ENCODE measurements at places on chromosomes 5 and 9. TPM values are rescaled to one million over a fixed set of nuclear protein-coding genes. Genes with fewer than 3 reads are reported as not detected.
A peak's percentile ranks its signal among the peaks of the same experiment; 100 is the strongest.

DNA sequence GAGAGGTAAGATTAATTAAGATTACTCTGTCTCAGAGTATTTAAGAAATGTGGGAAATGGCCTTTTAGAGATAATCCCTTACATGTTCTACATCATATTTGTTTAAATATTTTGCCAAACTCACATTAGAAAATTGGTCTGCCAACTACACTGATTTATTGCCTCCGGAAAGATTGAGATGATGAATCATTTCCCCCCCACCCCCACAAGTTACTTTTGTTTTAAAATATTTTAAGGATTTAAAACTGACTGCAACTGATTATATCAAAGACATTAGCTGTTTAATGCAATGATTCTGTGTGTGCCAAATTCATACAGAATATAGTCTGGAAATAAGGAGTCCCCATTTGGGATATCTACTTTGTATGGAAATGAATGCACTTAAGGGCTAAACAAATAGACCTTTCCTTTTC, 674.4 kb downstream of the PRR16 start:
- no peak for DNase-seq

DNA sequence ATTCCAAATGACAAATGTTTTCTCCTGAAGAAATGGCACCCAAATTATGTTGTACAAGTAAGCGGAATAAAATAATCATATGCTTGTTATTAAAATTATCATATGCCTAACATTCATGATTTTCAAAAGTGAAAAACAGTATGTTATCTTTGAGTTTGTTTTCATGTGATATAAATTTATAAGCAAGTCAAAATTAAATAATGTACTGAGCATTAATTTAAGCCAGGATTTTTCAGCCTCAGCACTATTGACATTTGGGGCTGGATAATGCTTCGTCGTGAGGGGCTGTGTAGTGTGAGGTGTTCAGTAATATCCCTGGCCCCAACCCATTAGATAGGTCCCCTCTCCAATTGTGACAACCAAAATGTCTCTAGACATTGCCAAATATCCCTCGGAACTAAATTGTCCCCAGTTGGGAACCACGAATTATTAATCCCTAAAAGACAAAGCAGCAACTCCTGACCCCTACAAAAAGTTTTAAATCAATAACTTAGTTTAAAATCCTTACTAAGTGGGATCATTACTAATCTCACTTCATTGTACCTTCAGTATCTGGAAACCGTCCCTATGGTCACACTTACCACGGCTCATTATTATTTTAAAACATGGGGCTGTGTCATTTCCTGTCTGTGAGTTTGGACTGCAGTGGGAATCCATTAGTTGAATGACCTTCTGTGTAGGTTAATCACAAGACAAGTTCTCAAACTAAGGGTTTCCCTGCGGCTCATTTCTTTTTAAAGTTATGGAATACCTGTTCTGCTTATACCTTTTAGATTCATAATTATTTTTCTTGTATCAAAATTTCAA, 1.3 kb upstream of the NNT start:
- DNase-seq: no peak

DNA sequence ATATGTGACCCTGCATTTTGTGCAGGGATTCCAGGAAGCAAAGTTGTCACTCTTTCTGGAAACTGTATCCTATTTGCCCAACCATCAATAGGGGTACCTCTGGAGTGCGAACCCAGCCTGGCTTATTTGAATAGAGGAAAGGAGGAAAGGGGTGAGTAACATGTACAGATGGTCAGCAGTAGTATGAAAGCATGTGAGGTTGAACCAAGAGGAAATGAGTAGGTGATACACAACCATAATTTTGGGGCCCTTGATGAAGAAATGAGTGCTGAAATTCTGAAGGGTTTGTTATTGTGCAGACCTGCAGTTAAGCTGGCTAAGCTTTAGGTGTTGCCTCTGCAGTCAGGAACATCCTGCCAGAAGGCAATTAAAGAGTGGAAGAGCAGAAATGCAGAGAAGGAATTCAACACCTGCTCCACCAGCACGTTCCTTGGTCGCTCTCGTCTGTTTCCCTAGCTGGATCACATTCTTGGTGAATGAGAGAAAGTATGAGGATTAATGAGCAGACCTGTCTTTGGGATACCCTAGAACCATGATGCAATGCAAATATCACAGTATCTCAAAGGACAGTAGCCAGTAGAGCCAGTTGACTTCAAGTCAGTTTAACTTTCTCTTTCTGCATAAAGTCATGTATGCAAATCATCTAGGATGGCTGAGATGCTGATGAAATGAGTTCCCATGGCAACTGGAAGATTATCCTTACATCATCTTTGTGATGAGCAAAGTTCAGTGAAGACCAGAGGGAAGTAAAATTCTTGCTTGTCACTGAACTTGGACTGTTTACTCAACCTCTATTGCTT, 13.2 kb upstream of the IL12B start:
- DNase-seq: no peak

Gene FIBCD1
- polyA plus RNA-seq: 2.2 TPM

Gene SLC6A19
- not detected for polyA plus RNA-seq

DNA sequence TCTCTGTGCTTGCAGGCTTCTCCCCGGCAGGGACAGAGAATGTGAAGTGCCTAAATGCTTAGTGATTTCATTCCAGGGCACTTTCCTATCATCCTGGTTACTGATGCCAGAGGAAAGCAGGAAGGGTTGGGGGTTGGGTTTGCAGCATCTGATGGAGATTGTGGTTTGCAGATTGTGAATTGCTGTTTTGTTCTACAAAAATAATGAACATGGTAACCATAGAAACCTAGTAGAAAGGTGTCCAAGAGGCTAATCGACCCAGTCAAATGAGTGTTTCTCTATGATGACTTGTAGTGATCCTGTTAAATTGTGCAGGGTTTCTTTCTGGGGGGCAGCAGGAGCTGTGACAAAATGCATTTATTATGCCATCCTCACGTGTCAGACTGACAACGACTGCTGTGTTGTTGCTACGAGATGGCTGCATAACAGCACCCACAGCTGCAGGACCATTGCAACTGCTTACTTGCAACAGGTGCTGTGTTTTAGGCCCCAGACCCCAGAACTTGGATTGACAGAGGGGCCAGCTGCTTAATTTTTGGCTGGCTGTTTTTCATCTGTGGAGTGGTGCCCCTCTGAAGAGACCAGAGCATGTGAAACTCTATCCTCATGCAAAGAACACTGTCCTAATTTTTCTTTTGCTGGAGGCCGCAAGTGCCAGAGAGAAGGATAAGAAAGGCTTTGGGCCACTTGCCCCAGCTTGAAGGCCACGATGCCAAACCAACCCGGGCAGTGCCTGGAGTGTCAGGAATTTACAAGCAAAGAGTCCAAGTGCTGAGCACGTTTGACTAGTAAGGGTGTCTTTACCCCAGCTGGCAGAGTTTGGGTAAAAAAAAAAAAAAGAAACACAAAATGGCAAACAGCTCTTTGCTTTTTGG, 397.8 kb downstream of the GADD45G start:
- no peak for DNase-seq

DNA sequence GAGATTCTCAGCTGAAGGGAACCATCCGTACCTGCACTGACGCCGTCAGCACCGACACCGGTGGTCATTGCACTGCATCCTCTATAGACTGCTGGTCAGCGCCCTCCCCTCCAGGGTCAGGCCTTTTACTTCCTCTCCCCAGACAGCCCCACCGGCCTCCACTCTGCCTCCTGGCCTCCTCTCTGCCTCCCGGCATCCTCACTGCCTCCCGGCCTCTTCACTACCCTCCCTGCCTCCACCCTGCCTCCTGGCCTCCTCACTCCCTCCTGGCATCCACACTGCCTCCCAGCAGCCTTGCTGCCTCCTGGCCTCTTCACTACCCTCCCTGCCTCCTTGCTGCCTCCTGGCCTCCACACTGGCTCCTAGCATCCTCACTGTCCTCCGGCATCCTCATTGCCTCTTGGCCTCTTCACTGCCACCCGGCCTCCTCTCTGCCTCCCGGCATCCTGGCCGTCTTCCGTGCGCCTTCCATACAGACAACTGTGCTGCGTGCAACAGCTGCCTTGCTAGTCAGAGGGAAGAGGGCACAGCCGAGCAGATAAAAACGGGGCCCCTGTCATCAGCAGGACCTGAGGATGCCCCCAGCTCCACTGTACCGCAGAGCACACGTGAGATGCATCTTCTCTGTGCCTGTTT, 62.0 kb downstream of the VAV2 start:
- no peak for DNase-seq

- peak; percentile 26 for DNase-seq
These were observed 112.6 kb upstream of the NFIL3 start for GRCh38 chr9:91536211-91536691.

DNA sequence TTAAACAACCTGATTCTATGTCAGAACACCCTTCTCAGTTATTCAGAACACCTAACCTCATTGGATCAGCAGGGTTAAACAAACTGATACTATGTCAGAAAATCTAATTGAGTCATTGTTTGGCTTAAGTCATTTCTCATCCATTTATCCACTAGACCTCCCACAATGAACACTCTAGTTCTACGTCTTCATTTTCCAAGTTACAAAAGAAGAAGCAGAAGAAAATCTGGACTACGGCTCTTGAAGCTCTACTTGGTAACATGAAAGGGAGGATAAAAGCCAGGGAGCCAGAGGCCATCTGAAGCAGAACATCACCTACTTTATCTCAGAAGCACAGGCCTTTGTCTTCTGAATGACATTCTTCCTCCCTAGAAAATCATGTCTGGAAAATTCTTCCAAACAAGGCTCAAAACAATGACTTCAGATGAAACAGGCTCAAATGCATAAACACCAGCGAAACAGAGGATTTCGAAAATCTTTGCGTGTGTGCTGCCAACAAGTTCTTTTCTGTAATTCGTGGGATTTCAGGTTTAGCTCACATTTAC, 35.4 kb upstream of the TGFBI start:
- DNase-seq: no peak

Gene CBY3
- polyA plus RNA-seq: not detected

GRCh38 chr9:91150998-91151717, 210.6 kb downstream of the AUH start:
- DNase-seq: no peak

DNA sequence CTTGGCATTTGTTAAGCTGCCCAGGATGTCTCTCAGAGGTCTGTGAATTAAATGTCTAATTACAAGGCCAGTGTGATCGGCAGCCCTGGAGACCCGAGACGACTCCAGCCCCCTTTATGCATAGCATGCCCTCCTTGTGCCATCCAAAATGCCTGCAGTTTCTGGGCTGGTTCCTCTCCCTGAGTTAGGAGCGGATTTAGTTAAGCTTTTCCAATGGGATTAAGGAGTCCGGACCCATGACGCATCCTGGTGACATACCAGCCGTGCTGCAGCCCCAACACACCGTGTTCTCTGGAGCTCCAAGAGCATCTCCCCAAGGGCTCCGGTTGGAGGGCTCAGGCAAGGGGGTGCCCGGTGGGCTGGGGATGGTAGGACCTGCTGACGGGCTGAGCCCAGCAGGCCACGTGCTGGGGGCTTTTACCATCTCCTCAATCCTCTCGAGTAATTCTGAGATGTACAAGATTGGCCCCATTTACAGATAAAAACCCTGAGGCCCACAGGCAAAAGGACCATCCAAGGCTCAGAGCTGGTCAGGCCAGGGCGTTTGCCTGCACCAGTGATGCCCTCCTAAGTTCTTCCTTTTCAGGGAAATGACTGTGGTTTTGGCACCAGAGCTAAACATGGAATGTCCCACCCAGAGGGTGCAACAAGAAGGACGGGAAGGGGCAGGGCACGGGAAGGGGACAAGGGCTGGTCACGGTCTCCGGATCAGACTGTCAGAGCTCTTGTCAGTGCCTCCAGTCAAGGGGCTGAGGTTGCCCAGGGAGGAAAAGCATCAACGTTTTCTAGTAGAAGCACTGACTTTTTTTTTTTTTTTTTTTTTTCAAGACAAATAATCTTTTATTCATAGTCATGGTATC, 82.6 kb upstream of the PHYKPL start:
- DNase-seq: no peak

DNA sequence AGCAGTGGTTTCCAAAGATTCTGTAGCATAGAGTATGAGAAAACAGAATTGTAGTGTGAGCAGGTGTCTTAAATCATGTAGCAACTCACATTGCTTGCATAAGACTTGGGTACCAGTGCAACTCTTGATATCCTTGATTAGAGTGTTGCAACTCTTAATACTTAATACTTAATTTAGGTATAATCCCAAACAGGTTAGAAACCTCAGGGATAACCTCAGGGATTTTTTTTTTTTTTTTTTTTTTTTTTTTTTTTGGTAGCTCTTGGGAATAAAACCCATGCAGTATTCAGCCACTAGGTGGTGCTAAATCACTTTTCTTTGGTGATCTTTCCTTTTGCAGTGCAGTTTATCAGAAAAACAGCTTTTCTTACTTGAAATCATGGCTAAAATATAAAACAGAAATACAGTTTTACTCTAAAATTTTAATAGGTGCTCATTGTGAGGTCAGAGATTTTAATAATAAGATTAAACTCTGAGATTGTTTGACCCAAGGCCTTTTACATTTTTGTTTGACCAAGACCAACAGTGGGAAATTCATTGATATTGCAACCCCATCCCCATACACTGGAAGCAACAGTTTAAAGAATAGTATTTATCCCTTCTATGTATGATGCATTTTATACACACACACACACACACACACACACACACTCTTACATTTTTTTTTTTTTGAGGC, 55.3 kb downstream of the ERAP1 start:
- DNase-seq: peak; percentile 60

Gene SGCD
- polyA plus RNA-seq: 19.7 TPM

GRCh38 chr5:109532773-109533364, 123.1 kb upstream of the PJA2 start:
- DNase-seq: no peak

GRCh38 chr5:176776141-176776865, 34.1 kb upstream of the UNC5A start:
- no peak for DNase-seq

Gene KIAA1958
- 0.88 TPM for polyA plus RNA-seq

- no peak for DNase-seq
These were observed 4.2 kb downstream of the TSPAN17 start for GRCh38 chr5:176651472-176651980.

GRCh38 chr5:146878476-146879172, at the start of gene PPP2R2B:
TSS of gene PPP2R2B (minus strand) at chr5:146878757.
- DNase-seq: no peak

Gene MEIKIN
- polyA plus RNA-seq: not detected

DNA sequence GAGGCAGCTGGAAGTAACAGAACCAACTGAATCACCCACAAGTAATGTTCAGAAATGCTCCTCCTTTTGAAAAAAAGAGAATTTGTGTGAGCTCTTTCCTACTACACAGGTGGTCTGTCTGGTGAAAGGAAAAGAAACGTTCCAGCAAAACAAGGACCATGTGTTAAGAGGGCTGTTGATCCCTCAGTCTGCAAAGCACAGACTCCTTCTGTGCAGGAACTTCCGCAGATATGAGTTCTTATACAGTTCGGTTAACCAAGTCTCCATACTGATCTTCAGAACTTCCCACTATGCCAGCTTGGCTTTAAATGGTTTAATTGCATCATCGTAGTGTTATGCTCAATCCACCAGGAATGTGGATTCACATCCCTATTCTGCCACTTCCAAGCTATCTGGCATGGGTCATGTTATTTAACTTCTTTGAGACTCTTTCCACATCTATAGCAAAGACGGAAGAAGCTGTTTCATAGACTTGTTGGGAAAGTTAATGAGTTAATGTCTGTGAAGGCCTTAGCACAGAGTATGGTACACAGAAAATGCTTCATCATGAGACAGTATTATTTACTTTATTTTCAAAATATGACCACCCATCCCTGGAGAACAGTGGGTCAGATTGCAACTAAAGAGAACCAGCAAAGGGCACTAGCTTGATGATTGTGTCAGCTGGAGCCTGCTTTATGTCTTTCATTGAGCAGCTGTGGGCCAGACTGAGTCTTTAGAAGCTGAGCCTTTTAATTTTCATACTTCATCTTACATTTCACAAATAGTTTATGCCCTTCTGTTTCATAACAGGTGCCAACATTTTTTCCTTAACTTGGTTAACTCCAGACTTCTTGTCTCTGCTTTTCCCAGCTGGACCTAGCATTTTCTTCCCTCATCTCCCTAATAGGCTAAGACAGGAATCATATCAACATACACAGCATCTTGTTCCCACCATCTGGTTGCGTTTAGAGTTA, 89.9 kb downstream of the MAMDC2 start:
- DNase-seq: no peak

Gene EXOSC2
- polyA plus RNA-seq: 22.9 TPM

Measured in AG04450 (cell line).